Activated CD4-positive, alpha-beta T cell treated with anti-CD3 and anti-CD28 coated beads, Interleukin-2, amount 10 ng/mL, durations not matched to agents 24 days and 14 days (primary cell): ENCODE measurements at places on chromosomes 4 and X.
A peak's percentile ranks its signal among the peaks of the same experiment; 100 is the strongest.

- no peak for DNase-seq
These were observed 16.8 kb downstream of the AFF2 start for GRCh38 chrX:148517176-148517575.

DNA sequence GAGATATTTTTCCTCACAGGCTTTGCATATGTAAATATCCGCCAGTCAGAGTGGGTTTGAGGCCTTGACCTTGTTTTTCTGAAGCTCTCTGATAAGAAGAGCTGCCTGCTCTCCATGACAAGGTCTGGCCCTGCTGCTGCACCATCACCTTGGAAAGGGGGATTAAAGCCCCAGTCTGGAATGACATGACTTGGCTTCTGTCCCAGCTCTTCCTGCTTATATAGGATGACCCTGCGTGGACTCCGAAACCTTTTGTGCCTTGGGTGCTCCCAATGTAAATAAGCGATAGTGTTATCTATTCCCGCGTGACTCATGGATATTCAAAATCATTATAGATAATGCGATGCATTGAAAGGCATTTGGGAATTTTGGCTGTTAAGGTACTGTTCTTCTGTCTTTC is 139.3 kb downstream of the BMPR1B start:
- DNase-seq: no peak

DNA sequence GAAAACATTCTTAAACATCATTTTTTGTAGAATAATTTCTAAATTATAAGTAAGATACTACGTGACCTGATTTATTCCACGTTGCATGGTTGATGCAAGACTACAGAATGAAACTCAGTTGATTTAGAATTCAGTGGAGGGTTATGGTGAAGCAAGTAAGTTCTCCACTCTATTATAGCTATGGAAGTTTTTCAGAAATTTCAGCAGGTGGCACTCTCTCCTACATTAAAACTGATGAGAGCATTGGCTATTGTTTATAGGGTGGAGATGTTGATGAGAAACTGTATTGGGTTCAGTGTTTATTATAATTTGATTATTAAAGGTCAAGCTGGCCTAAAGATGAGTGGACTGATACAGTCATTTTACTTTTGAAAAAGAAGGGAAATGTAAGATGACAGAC is 88.0 kb downstream of the FNIP2 start:
- peak; percentile 63 for DNase-seq

DNA sequence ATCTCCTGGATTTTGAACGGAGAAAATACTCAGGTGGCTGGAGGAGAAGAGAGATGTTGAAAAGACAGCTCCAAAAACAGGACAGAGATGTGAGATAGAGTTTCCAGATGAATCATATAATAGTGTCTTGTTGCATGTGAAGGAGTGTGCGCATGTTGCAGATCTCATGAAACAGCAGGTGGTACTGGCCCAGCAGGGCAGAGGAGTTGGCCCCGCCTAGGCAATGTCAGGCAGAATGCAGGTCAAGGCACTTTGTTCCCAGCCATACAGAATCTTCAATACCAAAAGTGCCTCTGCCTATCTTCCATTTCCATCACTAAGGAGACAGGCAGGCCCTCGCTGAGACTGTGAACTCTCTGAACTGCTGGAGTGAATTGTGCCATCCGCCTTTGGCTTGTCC is 63.9 kb upstream of the FAT1 start:
- DNase-seq: no peak

DNA sequence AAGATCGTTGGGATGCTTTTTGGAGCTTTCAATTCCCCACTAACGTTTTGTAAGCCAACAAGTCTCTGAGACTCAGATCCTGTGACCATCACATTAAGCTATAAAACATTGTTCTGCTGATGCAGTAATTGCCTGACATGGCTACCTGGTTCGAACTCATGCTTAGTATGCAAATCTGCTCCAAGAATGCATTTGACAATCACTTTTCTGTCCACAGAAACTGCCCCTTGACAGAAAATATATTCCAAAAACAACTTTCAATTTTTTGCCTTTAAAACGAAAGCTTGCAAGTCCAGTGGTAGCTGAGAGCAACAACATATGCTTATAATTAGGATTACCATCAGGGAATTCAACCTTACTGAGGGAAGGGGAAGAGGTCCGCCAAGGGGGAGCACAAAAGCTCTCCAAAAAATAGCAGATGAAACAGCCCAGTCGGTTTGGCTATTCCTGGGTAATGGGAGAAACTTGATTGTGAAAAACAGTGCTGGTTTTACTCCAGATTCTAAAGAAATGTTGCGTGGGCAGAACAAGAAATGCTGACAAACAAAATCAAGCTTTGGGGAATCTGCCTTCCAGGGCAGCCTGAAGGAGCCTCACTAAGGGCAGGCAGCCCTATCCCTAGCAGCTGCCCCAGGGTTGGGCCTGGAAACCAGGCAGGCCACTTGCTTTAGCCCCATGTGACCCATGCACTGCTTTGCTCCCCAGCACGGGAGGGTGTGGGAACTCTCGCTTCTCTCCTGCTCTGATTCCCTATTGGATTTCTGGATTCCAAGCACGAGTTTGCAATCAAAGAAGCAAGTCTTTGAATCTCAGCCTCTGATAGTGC is 160.7 kb upstream of the LDB2 start:
- no peak for DNase-seq

DNA sequence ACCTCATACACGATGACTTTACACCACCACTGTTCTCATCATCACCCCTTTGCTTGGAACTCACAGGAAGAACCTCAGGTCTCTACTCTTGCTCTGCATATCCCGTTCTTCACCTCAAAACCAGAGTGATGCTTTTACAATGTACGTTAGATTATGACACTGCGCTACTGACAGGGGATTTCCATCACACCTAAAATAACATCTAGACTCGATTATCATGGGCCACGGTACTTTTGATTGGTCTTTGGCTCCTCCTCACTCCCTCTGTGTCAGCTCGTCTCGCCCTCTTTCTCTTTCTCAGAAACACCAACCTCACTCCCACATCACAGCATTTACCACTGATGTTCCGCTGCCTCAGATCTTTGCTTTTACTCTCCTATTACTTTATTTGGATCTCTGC is 172.4 kb downstream of the TLL1 start:
- peak; percentile 64 for DNase-seq

- no peak for DNase-seq
These were observed 46.5 kb downstream of the REPS2 start for GRCh38 chrX:16992951-16993350.

DNA sequence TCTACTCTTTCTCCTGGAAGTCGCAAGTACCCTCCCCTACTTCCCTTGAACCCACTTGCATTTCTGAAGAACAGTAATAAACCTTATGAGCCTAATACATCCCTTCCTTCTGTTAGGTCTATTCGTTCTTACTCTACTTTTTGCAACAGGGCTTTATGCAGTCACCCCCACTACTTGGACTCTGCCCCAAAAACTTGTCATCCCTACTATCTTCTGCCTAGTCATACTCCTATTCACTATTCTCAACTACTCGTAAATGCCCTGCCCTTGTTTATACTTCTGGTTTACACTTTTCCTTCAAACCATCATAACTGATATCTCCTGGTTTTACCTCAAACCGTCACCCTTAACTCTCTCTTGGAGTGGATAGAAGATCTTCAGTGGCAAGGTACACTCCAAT is 55.2 kb upstream of the SLIT2 start:
- no peak for DNase-seq

GRCh38 chr4:78608684-78609083 is 57.1 kb downstream of the ANXA3 start:
- no peak for DNase-seq

DNA sequence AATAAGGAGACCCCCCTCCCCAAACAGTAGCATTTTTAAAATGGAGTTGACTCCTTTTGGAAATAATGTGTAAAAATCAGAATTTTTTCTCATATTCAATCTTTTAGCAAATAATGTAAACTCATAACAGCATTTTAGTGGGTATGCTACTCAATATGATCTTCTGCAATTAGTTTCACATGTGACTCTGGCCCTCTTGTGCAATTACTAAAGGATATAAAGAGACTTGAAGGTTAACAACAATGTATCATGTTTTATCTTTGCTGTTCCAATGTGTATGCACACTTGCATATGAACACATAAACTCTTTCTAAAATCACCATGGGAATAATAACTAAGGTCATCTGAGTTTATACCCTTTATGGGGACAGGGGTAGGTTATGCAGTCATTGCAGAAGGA is 39.9 kb upstream of the RXFP1 start:
- no peak for DNase-seq

DNA sequence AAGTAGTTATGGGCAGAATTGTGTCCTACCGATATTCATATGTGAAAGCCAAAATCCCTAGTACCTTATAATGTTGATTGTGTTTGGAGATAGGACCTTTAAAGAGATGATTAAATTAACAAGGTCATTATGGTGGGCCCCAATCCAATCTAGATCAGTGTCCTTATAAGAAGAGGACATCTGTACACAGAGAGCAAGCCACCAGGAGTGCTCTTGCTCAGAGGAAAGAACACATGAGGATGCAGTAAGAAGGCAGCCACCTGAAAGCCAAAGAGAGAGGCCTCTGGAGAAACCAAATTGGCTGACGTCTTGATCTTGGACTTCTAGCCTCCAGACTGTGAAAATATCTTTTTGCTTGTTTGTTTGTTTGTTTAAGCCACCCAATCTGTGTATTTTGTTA is 1290.8 kb upstream of the PABPC4L start:
- DNase-seq: no peak

- no peak for DNase-seq
These were observed 10.0 kb upstream of the TLR3 start for GRCh38 chr4:186058980-186059316.

GRCh38 chr4:14167876-14168510 is 540.5 kb upstream of the BOD1L1 start:
- no peak for DNase-seq

- no peak for DNase-seq
These were observed 364.5 kb upstream of the MAD2L1 start for GRCh38 chr4:120431180-120431579.

- no peak for DNase-seq
These were observed 2032.8 kb downstream of the PCDH7 start for GRCh38 chr4:32752962-32753361.

- DNase-seq: peak; percentile 88
These were observed 29.2 kb upstream of the MXD4 start for GRCh38 chr4:2290974-2291704.

DNA sequence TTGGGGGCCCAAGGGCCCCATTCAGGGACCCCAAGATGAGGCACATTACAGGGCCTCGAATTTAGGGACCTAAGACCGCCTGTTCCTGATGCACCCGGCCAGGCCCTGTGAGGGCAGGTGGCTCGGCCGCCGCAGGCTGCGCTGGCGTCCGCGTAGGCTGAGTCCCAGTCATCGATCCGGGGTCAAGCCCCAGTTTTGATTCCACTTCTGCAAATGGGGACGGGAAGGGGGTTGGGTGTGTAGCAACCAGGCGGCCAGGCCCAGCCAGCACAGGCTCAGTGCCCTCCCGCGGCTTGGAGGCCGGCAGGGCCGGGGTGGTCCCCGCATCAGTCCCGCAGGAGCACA is 327 bp downstream of the PNPLA4 start:
- no peak for DNase-seq

DNA sequence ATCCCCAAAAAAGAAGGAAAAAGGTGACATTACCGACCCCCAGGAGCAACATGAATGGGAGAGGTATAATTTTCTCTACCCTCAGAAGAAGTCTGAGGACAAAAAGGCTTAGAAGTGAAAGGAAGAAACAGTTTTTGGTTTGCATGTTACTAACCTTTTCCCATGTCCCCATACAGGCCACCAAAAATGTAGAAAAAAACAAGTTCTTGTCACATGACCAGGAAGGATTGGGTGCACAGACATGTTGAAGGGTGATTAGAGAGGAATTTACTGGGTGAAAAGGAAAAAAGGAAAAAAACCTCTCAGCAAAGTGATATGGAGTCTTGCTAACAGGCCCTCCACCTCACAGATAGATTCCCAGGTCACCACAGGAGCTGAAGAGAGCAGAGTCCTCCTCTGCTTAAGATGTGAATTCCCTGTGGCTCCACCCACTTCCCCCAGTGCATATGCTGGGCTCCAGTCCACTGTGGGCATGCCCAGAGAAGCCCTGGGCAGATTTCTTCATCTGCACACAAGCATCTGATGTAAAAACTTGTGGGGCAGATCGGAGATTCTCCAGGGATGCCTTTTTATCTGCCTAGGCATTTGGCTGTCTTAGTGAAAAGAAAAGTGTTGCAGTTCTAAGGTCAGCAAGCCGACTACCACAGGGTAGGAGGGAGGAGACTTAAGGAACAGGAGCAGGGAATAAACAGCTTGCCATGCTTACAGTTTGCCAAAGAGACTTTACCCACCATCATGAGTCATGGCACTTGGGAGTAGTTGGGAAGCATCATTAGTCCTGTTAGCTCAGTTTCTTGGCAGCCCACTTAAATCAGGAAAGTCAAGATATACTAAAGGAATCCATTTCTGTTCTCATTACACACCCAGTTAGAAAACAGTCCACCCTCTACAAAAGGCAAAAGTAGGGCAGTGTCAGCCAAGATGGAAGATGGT is 25.0 kb upstream of the PASD1 start:
- no peak for DNase-seq

DNA sequence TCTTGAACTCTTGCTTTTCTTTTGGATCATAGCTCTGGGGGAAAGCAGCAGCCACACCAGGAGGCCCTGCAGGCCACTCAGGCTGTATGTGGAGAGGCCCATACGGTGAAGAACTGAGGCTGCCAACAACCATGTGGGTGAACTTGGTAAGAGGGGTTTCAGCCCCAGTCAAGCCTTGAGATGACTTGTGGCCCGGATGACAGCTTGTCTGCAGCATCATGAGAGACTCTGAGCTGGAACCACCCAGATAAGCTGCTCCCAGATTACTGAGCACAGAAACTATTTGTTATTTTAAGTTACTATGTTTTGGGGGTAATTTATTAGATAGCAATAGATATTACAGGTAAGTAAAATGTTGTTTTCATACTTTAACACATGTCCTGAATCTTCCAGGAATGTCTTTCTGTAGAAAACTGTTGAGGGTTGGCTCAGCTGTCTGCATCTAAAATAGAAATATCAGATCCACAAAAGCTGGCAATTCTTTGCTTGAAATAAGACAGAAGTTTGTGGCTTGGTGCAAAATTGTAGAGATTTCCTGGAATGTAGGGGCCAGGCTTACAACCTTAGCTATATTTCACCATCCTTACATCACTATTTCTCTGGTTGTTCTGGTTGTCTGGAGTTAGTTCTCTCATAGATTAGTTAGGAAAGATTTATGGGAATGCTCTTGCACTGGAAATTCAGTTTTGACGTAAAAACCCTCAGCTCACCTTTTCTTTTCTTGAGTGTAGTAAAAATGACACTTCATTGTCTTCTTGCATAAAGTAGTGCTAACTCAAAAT is 272.1 kb downstream of the RAPGEF2 start:
- no peak for DNase-seq

- DNase-seq: no peak
These were observed 74.1 kb upstream of the WDR44 start for GRCh38 chrX:118271775-118272174.

DNA sequence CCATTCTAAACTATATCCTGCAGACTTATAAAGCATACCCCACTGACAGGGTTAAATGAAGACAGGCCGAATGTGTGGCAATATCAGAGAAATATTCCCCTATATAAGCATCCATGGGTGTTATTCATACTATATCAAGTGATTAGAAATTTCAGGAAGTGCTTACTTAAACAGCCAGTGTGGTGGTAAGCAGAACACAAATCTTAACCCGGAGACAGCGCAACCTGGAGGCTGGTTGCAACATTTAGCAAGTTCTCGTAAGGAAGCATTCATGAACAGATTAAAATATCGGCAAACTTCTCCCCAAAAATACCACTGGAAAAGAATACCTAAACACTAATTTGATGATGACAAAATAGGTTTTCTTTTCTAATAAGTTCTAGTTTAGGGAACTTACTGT is 261.2 kb downstream of the CBLL2 start:
- no peak for DNase-seq

- DNase-seq: no peak
These were observed 20.7 kb downstream of the RAB40AL start for GRCh38 chrX:102957751-102958150.

- DNase-seq: no peak
These were observed 164.7 kb downstream of the CHIC2 start for GRCh38 chr4:53899586-53900270.
